ENCODE measurements at places on chromosomes 13 and 19.

GRCh38 chr19:45166723-45167252 is 6.0 kb upstream of the NKPD1 start:
- peak overlapping the region; percentile 18 for H3K27ac ChIP-seq
- DNase-seq, result no peak
- peaks cover 7% of the 10 kb centered on the region for H3K4me1 ChIP-seq
- no peak overlapping the region for H3K4me3 ChIP-seq

DNA sequence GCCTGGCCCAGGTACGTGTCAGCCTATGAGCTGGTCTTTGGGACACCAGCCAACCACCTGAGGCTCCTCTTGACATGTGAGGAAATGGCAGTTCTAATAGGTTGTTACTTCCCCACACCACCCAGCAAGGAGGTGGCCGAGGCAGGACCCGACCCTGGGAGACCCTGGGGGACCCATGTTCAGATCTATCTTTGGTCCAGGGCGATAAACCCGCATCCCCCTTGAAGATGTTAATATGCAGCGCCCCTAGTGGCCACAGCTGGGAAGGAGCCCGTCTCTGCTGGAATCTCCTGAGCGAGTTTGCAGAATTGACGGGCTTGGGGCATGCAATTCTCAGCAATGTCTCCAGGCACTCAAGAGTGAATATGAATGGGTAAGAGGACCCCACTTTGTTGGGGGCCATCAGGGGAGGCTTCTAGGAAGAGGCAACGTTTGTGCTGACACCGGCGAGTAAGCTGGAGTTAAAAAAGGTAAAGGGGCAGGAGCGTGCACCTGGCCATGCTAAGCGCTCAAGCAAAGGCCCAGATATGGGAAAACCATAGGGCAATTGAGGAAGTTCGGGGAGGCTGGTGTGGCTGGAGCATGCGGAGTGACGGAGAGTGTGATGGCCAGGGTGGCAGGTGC is 1.5 kb upstream of the MYO1F start:
- H3K4me1 ChIP-seq, result peaks cover 8% of the 10 kb centered on the region
- H3K36me3 ChIP-seq, result peaks cover 4% of the 10 kb centered on the region
- H3K4me3 ChIP-seq, result no peak overlapping the region
- peaks cover 25% of the 10 kb centered on the region for H3K27me3 ChIP-seq
- peak; percentile 91 for DNase-seq

GRCh38 chr13:66225072-66225471 is 1005.1 kb downstream of the PCDH9 start:
- H3K27ac ChIP-seq, result no peak overlapping the region
- H3K36me3 ChIP-seq, result no peaks in the 10 kb centered on the region
- no peaks in the 10 kb centered on the region for H3K27me3 ChIP-seq
- no peak for DNase-seq
- no peak overlapping the region for H3K4me3 ChIP-seq

DNA sequence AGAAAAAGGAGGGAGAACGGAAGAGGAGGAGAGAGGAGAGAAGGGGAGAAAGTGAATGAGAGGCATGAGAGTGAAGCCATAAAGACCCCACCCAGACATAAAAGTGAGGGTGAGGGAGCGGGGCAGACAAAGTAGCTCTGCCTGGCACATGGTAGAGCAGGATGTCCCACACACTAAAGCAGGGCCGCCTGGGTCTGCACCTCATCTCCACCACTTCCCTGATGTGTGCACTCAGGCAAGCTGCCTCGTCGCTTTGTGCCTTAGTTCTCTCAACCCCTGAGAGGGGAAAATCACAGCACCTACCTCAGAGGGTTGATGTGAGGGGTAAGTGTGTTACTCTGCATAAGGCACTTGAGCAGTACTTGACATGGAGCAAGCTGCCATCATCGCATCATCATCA is 488.1 kb downstream of the COG6 start:
- peaks cover 6% of the 10 kb centered on the region for H3K4me1 ChIP-seq
- no peaks in the 10 kb centered on the region for H3K36me3 ChIP-seq
- no peak overlapping the region for H3K4me3 ChIP-seq
- H3K27ac ChIP-seq, result no peak overlapping the region
- no peak for DNase-seq

GRCh38 chr13:74476788-74477187 is 342.6 kb upstream of the KLF12 start:
- H3K36me3 ChIP-seq, result no peaks in the 10 kb centered on the region
- peaks cover 16% of the 10 kb centered on the region for H3K4me1 ChIP-seq
- H3K27ac ChIP-seq, result no peak overlapping the region
- H3K4me3 ChIP-seq, result no peak overlapping the region

GRCh38 chr19:14519860-14520407 is 1.7 kb upstream of the DNAJB1 start:
- H3K36me3 ChIP-seq, result peaks cover 18% of the 10 kb centered on the region
- peaks cover 28% of the 10 kb centered on the region for H3K4me1 ChIP-seq
- H3K4me3 ChIP-seq, result peak overlapping the region; percentile 49
- DNase-seq, result no peak
- H3K27ac ChIP-seq, result peak overlapping the region; percentile 79
